ENCODE measurements at places on chromosomes 4 and X.
A peak's percentile ranks its signal among the peaks of the same experiment; 100 is the strongest.

DNA sequence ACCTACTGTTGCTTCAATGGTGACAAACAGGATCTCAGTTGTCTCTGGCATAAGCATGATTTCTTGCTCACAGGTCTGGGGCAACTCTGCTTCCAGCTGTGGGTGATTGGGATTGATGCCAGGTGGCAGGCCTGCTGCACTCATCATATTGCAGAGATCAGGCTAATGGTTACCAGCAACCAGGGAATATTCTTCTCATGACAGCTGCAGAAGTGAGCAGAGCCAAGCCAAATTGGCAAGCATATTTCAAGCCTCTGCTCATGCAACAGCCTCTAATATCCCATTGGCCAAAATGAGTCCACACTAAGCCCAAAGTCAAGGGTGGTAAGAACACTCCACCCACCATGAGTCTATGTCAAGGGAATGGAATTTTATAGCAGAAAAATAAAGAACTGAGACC lies 26.7 kb upstream of the TBC1D19 start:
- DNase-seq: no peak

- DNase-seq: no peak
Observed at GRCh38 chr4:48491514-48492176, 1.6 kb downstream of the ZAR1 start.

DNA sequence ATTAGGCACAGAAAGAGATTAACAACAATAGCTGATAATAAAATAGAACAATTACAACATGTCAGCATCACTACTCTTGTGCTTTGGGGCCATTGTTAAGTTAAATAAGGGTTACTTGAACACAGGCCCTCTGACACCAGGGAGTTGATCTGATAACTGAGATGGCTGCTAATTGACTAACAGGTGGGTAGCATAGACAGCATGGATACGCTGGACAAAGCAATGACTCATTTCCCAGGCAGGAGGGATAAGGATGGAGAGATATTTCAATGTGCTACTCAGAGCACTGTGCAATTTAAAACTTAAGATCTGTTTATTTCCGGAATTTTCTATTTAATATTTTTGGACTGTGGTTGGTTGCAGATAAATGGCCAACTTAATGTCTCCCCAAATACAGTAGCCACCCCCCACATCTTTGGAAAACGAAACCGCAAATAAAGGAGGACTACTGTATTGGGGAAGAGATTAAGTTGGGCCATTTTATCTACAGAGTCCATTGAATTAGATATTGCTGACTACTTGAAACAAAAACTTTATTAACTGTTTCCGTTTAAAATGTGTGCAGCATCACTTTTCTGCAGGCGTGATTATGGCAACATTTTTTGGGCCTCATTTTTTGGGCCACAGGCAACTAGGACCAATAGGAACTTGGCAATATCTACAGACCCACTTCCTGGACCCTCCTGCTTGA lies 200.6 kb upstream of the KLF3 start:
- DNase-seq: no peak

DNA sequence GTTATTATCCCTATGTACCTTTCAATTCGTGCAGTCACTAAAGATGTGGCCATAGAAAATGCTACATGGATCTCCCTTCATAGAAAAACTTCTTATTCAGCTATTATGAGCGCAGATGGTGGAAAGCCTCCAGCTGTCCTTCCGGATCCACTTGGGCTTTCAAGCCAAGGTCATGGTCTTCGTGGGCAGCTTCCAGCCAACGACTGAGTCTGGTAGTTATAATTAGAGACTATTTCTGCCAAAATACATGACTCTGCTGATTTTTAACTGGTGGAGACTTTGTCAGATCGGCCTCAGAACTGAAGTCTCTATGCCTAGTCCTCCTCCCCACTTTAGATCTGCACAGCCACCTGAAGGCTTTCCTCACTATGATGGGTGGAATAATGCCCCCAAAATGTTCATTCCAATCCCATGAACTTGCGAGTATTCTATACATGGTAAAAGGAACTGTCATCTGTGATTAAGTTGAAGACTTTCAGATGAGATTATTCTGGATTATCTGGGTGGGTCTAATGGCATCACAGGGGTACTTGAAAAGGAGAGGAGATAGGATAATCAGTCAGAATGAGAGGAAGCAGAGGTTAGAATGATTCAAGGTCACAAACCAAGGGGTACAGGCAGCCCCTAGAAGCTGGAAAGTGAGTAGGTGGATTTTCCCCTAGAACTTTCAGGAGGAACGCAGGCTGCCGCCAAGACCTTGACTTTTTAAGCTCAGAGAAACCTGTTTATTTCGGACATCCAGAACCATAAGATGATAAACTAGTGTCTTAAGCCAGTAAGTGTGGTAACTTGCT lies 171.1 kb upstream of the CXCL13 start:
- DNase-seq: no peak

GRCh38 chr4:7223541-7223940 lies 31.2 kb downstream of the SORCS2 start:
- DNase-seq: no peak

- no peak for DNase-seq
Observed at GRCh38 chr4:110480031-110480549, 4.1 kb downstream of the ENPEP start.

- DNase-seq: no peak
Observed at GRCh38 chr4:41399231-41399630, 138.7 kb upstream of the LIMCH1 start.

- DNase-seq: no peak
Observed at GRCh38 chr4:122334828-122335227, 44.0 kb upstream of the ADAD1 start.

- peak; percentile 80 for DNase-seq
Observed at GRCh38 chr4:40576651-40577480, 52.8 kb downstream of the RBM47 start.

GRCh38 chr4:86847571-86847970 lies 1.6 kb downstream of the SLC10A6 start:
- no peak for DNase-seq

DNA sequence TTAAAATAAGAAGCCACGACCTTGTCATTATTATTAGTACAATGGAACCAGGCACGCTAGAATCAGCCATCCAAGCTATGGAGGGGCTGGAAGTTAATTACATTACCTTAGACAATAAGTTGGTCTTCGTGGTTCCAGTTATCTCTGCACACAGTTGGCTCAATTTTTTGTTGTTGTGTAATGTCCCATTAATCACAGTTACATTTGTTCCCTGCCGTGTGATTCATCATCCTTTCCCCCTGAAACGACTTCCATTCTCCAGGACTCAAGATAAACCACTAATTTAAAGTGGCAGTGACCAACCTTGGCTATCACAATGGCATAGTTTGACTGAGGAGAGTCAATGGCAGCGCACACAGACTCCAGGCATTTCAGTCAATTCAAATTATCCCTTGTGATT lies 905.0 kb downstream of the RAB28 start:
- peak; percentile 90 for DNase-seq

DNA sequence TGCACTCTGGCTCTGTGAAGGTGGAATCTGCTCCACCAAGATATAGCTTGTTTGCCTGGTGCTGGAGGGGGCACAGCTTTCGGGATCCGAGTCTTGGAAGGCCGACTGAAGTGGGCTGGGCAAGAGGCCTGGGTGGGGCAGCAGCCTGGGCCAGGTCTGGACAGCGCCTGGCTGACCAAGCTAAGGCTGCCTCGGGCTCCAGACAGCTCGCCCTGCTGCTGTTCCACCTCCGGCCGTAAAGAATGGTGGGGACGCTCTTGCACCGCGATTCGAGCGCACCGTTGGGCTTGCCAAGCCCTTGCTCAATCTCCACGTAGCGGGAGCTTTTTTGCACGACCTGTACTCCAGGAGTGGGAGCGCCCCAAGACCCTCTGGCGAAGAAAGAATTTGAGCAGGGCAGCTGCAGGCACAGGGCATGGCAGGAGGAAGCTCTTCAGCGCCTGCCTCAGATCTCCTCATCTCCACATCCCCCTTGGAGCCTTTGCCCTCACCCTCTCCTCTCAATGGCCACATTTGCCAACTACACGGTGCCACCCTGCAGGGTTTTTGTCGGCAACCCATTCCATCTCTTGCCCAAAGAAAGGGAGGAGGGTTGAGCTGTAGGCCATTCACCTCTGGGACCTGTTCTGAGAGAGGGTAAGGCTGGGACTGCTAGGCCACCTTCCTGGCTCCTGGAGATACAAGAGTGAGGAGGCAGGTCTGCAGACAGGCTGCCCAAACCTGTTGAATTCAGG lies 18.9 kb downstream of the CNGA2 start:
- DNase-seq: peak; percentile 55

DNA sequence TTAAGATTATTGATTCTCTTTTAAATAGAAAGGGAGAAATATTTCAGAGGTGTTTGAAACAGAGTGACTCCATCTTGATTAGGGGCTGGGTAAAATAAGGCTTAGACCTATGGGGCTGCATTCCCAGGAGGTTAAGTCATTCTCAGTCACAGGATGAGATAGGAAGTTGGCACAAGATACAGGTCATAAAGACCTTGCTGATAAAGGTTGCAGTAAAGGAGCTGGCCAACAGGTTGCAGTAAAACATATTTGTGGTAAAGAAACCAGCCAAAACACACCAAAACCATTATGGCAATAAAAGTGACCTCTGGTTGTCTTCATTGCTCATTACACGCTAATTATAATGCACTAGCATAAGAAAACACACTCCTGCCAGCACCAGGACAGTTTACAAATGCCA lies 165.0 kb downstream of the SPIN4 start:
- no peak for DNase-seq

GRCh38 chr4:73751166-73751565 lies 10.8 kb downstream of the CXCL8 start:
- no peak for DNase-seq

DNA sequence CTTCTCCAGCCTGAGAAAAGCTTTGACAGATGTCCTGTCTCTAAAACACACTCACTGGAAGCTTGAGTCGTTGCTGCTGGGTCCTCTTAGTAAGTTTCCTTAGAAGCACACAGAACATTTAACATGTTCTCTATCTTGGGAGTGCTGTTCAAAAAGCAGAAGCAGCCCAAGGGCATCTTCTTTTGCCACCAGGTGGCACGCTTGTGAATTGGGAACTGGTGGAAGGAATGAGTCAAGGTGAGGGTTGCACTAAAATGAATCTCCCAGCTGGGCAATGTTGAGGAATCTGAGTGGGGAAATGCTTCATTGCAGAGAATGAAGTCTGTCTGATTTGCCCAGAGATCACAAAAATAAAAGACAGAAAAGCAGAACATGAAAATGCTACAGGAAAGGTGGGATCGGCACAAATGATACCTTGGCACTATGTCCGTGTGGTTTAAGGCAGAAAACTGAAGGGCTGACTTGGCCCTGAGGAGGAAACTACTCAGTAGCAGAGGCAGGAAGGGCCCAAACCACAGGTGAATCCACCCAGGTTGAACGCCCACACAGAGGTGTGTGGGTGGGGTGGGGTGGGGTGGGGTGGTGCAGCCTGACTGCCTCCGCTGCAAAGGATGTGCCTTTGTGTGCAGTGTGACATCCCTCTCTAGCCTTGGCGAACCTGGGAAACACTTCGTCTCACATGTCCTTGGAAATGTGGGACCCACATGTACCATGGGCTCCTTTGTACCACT lies 26.0 kb downstream of the KIT start:
- peak; percentile 47 for DNase-seq

- DNase-seq: no peak
Observed at GRCh38 chr4:151727365-151727764, 33.4 kb downstream of the GATB start.

DNA sequence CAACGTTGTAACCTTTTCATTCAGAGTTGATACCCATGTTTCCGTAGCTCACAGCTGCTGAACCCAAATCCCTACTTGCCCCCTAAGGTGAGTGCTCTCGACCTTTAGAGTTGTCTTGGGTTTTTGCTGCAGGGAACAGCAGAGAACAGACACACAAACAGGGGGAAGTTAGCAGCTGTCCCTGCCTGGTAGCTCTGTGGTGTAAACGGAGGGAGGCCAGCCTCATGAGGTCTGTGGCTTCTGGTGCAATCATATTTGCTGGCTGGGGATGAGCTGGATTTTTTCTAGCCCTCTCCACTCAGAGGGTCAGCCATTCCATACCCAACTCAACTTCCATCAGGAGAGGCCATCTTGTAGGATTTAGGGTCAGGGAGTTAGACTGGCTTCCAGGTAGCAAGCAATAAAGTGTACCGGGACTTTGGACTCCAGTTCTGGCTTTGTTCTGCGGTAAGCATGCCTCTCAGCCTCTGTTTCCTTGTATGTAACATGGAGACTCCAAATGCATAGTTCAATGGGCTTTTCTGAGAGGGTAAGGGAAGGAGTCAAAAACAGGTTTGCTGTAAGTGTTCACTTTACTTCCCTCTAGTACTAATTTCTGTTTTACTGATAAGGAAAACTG lies 218.9 kb downstream of the MID1IP1 start:
- no peak for DNase-seq

GRCh38 chrX:150546711-150547153 lies 21.7 kb upstream of the MTM1 start:
- DNase-seq: no peak

DNA sequence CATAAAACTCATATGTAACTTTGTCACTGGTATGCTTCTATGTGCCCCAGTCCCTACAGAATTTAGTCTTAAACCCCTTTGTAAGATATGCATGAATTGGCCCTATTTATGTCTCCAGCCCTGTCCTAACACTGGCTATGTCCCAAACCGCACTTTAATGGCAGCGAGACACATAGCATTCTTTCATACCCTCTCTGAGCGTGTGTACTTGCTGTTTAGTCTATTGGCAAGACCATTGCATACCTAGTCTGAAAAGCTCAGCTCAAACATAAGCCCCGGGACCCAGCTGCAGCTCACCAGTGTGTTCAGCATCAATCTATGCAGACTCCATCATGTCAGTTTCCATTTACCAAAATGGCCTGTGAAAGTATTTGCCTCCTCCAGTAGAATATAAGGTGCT lies 1018.4 kb upstream of the TENM3 start:
- no peak for DNase-seq

- DNase-seq: peak; percentile 35
Observed at GRCh38 chrX:152641996-152642395, 4.3 kb downstream of the GABRQ start.

- DNase-seq: no peak
Observed at GRCh38 chrX:141903400-141904155, at the start of gene MAGEC1. MAGEC1 (plus strand) TSS chrX:141903894; CDS start chrX:141905073, 1,179 bp downstream.

DNA sequence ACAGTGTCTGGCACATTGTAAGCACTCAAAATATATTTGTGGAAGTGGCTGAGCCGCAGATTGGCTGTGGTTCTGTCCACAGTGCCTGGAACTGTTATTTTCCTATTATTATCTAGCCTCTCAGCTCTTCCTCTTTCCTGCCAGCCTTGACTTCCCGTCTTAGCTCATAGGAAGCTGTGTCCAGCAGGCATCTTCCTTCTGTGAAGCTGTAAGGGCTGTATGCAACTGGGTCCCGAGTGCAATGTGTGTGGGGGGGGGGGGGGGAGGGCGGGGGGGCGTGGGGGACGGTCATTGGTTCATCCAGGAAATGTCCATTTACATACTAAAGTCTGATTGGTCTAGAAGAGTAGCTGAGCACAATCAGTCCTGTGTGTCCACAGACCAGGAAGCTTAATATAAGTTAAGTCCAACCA lies 210.7 kb downstream of the PDGFRA start:
- DNase-seq: peak; percentile 82

- no peak for DNase-seq
Observed at GRCh38 chr4:147078362-147078761, 132.7 kb upstream of the TTC29 start.

Data from lung microvascular endothelial cell (primary cell).